Fibroblast of skin of left biceps (primary cell): ENCODE measurements at places on chromosomes 6 and 20.

DNA sequence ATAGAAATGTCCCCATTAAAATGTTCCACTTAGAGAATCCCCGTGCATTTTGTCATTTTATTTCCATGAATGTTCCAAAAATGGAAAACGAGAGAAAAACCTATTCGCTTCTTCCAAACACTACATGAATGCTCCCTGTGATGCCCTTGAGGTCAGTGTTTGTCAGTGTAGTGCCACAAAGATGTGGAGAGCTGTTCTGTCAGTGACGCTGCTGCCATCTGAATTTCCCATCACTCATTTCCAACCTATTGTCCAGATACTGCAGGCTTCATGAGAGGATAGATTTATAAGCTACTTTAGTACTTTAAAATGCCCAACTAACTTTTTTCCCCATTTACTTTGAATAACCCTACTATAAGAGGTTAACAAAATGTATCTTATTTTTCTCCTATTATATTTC is 335.8 kb downstream of the CDKAL1 start:
- DNase-seq: no peak

DNA sequence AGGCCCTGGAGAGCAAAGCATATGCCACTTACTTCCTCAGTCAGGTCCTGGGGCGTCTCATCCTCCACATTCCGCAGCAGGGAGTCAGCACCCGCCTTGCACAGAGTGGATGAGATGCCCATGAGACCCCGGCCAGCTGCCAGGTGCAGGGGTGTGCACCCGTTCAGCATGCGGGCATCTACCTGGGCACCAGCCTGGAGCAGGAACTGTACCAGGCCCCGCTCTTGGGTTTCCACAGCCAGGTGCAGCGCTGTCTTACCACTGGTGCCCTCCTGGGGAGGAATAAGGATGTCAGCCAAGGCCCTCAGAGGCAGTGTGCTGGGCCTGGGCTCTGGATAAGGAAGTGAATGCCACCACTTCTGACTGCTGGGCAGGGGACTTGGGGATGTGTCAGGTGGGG is 2.7 kb upstream of the SLC35B2 start:
- no peak for DNase-seq

GRCh38 chr6:157329829-157330228 is 6.5 kb upstream of the TMEM242 start:
- DNase-seq: no peak

DNA sequence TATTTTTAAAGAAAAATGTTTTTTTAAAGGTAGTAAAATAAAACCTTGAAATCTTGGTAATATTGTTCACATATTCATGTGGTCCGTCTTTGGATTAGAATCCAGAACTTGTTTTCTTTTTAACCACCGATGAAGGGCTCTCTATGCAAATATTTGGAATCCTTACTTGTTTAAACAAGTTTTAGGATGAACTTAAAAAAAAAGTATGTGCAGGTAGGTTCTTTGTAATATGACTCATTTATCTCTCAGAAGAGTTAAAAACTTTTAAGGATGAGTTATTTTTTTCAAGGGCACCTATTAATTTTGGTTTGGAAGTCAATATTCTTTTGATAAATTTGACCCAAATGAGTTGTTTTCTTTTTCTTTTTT is 8.9 kb downstream of the DSP start:
- DNase-seq: no peak

- no peak for DNase-seq
Observed at GRCh38 chr20:34744847-34745246, 40.7 kb downstream of the TP53INP2 start.

DNA sequence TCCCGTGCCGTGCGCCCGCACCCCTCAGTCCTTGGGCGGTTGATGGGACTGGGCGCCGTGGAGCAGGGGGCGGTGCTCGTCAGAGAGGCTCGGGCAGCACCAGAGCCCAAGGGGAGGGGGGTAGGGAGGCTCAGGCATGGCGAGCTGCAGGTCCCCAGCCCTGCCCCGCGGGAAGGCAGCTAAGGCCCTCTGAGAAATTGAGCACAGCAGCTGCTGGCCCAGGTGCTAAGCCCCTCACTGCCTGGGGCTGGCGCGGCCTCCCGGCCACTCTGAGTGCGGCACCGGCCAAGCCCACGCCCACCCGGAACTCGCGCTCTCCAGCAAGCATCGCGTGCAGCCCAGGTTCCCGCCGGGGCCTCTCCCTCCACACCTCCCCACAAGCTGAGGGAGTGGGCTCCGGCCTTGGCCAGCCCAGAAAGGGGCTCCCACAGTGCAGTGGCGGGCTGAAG is 16.4 kb downstream of the SOX4 start:
- DNase-seq: no peak

- DNase-seq: no peak
Observed at GRCh38 chr6:22636452-22636851, 67.1 kb downstream of the HDGFL1 start.

DNA sequence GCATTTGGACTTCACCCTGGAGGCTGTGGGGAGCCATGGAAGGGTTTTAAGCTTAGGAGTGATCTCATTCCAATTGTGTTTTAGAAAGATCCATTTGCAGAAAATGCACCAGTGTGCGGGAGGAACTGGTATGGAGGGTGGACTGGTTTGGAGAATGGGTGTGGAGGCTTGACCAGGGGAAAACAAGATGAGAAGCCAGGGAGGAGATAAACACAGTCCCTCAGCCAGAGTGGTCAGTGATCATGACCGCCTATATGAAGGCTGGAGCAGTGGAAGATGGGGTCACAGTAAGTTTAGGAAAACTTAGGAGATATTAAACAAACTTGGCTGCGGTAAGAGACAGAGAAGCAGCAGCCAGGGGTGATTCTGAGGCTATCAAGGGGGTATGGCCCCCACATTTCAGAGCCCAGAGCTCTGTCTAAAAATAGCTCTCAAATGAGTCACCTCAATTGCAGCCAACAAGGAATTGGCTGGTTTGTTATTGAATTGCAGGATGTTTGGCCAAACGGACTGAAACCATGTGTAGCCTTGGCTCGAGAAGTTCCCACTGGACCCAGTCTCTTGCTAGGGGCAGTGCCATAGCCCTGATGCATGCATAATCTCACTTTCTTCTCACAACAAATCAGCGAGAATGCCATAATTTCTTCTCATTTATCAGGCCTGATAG is 159.9 kb upstream of the TOP1 start:
- peak; percentile 44 for DNase-seq

DNA sequence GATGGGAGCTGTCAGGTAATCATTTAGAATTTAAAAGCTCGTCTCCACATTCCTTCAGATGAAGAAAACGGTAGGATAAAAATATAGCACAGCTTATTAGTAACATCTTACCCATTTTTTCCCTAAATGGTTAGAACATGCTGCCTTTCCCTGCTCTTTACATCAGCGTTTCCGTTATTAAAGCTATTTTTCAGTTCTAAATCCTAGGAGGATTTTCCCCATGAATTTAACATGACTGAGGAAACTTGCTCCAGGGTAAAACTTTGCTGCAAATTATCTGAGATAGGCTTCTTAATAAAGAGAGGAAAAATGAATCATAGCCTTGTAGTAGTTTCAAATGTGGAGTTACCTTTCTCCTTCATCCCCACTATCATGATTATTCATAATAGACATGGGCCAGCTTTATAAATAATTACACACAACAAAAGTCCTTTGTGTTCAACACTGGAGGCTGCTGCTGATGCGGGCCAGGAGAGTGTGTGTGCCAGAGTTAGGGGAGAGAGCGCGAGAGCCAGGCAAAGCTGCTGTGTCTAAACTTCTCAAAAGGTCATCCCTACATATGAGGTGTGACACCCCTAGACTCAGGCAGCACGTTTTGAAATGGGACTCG is 24.4 kb downstream of the MYLIP start:
- DNase-seq: no peak

DNA sequence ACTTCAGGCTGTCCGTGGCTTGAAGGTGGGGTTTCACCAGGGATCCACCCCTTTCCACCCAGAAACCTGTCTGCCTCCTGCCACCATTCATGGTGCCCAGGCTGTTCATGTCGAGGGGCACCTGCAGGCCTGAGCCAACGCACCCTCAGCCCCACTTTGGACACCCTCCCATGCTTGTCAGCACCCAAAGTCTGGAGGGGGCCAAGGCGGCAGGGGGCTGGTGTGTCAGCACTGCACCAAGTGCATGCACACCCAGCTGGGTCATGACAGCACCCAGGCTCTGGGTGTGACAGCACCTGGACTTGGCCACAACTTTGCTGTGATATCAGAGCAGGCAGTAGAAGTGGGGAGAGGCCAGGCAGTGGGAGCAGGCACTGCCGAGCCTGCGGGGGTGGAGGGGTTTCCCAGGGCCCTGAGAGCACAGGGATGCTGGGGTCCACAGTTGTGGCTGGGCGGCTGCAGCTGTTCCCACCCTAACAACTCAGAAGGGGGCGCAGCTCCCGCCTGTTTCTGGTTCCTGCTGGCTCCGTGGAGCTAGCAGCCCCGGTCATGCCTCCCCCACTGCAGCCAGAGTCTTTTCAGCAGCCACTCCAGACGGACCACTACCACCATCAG is 33.3 kb upstream of the GRM4 start:
- DNase-seq: no peak

GRCh38 chr6:165821754-165822153 is 158.7 kb upstream of the PDE10A start:
- DNase-seq: no peak

DNA sequence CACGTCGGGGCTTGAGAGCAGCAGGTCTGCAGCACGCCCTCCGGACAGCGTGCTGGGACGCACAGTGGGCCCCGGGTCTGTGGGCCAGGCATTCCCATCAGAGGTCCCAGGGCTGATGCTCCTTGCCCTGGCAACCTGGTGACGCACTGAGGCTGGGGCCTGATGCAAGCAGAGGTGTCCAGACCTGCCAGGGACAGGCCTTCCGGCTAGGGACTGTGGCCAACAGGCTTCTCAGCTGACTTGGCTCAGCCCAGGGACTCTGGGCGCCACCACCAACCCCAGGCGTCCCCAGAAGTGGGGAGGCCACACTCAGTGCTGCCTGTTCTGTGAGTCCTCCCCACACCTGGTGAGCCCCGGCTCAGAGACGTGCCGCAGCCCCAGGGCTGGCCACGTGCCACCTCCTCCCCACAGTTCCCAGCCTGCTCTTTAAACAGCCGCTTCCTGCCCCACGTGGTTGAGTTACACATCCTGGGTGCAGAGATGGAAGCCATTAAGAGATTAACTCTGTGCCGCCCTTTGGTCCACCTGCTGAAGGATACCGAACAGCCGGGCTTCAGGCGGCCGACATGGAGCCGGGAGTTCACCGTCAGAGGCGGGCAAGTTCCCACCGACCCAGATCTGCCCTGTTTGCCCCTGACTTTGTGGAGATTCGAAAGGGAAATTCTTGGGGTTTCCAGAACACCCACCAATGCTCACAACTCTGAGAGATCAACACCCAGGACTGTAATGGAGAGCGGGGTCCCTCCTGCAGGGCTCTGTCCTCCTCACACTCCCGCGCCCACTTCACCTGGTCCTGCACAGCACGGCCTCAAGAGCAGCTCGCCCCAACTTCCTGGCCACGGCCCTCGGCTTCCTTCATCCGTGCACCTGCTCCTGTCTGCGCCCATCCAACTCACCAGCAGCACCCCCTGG is 37.6 kb upstream of the ZBP1 start:
- DNase-seq: no peak

- peak; percentile 56 for DNase-seq
Observed at GRCh38 chr6:152499931-152500330, 137.2 kb downstream of the SYNE1 start.

DNA sequence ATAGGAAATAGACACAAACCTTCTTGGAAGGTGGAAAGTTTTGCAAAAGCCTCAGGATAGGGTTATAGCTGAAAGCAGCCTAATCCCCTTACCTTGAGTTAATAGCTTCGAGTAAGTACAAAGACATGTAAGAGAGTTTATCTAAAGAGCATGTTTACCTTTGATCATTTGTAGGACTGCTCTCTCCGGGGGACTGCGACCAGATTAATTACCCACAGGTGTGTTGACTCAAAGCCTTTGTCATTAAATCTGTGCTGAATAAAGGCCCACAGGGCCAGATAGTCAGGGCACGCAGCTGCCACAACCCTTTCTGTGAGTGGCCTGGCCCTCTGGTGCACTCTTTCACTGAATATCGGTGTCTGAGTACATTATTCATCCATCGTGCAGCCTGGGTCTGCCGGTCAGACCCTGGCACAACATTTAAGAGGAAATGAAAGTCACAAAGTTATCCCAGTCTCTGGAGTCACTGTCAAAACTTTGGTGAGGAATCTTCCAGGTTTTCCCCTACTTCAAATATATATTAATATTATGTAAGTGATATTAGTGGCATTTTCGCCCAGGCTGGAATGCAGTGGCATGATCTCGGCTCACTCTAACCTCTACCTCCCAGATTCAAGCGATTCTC is 5.4 kb upstream of the MICA start:
- no peak for DNase-seq

- DNase-seq: no peak
Observed at GRCh38 chr6:30020626-30021025, 40.4 kb upstream of the POLR1H start.

DNA sequence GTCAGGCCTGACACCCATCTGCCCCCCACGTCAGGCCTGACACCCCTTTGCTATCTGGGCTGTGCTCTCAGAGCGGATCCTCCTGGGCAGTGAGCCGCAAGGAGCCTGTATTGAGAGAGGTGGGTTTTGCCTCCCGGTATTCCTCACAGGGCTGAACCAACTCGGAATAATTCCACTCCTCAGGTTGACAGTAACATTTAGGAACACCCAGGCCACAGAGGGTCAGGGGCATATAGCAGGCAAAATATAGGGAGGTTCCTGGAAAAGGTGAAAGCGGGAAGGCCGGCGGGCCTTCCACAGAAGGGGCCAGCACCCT is 6.8 kb upstream of the FGD2 start:
- DNase-seq: no peak

- no peak for DNase-seq
Observed at GRCh38 chr20:37669062-37669772, 24.6 kb upstream of the CTNNBL1 start.

GRCh38 chr6:1491025-1491424 is 101.6 kb downstream of the FOXF2 start:
- no peak for DNase-seq

DNA sequence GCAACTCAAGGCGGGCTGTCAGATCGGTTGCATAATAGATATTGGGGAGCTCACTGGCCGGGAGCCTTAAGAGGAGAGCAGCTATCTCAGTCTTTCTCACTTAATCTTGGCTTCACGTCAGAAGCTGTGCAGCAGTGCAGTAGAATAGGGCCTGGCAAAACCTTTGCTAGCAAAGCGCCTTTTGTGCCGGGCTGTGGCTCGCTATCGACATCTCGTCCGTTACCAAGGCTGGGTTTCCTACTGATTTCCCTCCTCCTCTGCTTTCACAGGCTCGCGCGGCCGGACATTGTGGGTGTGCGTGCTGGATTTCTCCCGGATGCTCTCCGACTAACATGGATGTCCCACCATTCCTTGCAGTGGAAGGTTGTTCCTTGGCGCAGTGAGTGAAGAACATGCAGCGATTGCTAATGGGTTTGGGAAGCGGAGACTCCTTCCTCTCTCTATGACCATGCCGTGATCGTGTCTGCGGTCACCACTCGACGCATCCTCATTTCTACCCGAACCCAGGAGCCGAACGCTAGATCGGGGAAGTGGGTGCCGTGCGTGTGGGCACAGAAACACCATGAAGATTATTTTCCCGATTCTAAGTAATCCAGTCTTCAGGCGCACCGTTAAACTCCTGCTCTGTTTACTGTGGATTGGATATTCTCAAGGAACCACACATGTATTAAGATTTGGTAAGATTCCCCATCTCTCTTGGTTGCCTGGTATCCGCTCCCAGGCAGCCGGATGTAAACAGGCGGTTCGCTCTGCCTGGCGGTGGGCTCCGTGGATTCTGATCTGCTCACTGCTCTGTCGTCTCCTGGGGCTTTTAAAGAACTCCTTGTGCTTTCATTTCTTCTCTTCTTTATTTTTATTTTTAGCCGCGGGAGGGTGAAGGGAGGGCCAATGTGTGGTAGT is 5.5 kb downstream of the GRIK2 start:
- no peak for DNase-seq
